ENCODE measurements at places on chromosomes 2 and 18. TPM values are rescaled to one million over a fixed set of nuclear protein-coding genes. Genes with fewer than 3 reads are reported as not detected.
A peak's percentile ranks its signal among the peaks of the same experiment; 100 is the strongest.

The ZAP70 gene
- 7.3 TPM for polyA plus RNA-seq

The SOWAHC gene
- 18.0 TPM for polyA plus RNA-seq

The RNF125 gene
- 3.2 TPM for polyA plus RNA-seq

The HJURP gene
- polyA plus RNA-seq = 20.2 TPM

The SLC5A7 gene
- polyA plus RNA-seq = not detected

The TYMS gene
- polyA plus RNA-seq = 68.4 TPM

The CIDEA gene
- 3.0 TPM for polyA plus RNA-seq

GRCh38 chr2:112548980-112549379, 6.7 kb downstream of the POLR1B start:
- H3K27ac ChIP-seq = no peak overlapping the region
- no peaks in the 10 kb centered on the region for H3K27me3 ChIP-seq
- H3K4me3 ChIP-seq = no peak overlapping the region
- DNase-seq = no peak

- no peak for DNase-seq
- peaks cover under 1% of the 10 kb centered on the region for H3K27me3 ChIP-seq
- no peak within 1 kb of the TSS for H3K27ac ChIP-seq
- H3K36me3 ChIP-seq = no peaks in the 10 kb centered on the region
These were observed at the start of gene GPR55 for GRCh38 chr2:230924470-230925341. Gene GPR55 (minus strand): TSS chr2:230925242. CDS start chr2:230910962, 14,280 bp downstream.

- H3K4me1 ChIP-seq = no peaks in the 10 kb centered on the region
- H3K36me3 ChIP-seq = no peaks in the 10 kb centered on the region
- DNase-seq = no peak
- H3K4me3 ChIP-seq = no peak overlapping the region
- H3K27ac ChIP-seq = no peak overlapping the region
These were observed 68.2 kb downstream of the CCBE1 start for GRCh38 chr18:59628995-59629394.

GRCh38 chr2:238790126-238790832, 57.6 kb upstream of the TWIST2 start:
- no peaks in the 10 kb centered on the region for H3K4me1 ChIP-seq
- no peak overlapping the region for H3K4me3 ChIP-seq
- no peak overlapping the region for H3K27ac ChIP-seq
- no peak for DNase-seq
- peaks cover 3% of the 10 kb centered on the region for H3K27me3 ChIP-seq
- H3K36me3 ChIP-seq = no peaks in the 10 kb centered on the region

GRCh38 chr2:171402906-171403580, 30.7 kb downstream of the METTL8 start:
- no peak for DNase-seq
- peaks cover 9% of the 10 kb centered on the region for H3K36me3 ChIP-seq
- H3K27me3 ChIP-seq = no peaks in the 10 kb centered on the region
- no peak overlapping the region for H3K4me3 ChIP-seq

DNA sequence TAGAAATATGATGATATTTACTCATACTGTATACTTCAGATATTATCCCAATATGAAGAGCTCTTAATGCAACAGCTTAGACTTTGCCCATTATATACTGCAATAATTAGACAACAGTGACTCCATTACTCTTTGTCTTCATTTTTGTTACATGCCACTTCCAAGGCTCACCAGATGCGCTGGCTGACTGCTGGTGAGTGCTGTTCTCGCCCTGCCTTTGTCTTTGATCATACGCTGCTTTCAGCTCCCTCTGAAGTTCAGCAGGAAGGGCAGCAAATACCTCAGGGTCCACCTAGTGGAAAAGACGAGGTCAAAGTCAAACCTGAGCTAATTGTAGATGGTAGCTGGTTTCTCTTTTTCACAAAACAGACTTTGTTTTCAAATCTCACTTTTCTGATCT, 66.3 kb downstream of the EIF5B start:
- H3K27me3 ChIP-seq = no peaks in the 10 kb centered on the region
- H3K4me3 ChIP-seq = no peak overlapping the region
- H3K4me1 ChIP-seq = peaks cover 3% of the 10 kb centered on the region
- no peak overlapping the region for H3K27ac ChIP-seq
- no peak for DNase-seq

DNA sequence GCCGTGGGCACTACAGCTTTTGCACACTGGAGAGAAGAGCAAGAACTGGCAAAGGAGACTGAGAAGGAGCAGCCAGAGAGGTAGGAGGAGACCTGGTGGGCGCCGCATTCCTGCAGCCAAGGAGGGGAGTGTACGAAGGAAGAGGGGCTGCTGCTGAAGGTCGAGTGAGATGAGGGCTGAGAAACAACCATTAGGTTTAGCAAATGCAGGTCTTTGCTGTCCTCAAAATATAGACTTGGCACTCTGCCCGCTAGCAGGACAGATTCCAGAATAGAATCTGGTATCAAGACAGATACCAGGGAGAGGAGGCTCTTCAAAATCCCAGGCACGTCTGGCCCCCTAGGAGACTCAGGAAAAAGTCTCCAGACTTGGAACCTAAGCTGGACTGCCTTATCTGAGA, 83.0 kb downstream of the TGOLN2 start:
- H3K4me1 ChIP-seq = peaks cover 15% of the 10 kb centered on the region
- H3K27ac ChIP-seq = no peak overlapping the region
- H3K36me3 ChIP-seq = no peaks in the 10 kb centered on the region
- H3K27me3 ChIP-seq = no peaks in the 10 kb centered on the region
- no peak for DNase-seq

DNA sequence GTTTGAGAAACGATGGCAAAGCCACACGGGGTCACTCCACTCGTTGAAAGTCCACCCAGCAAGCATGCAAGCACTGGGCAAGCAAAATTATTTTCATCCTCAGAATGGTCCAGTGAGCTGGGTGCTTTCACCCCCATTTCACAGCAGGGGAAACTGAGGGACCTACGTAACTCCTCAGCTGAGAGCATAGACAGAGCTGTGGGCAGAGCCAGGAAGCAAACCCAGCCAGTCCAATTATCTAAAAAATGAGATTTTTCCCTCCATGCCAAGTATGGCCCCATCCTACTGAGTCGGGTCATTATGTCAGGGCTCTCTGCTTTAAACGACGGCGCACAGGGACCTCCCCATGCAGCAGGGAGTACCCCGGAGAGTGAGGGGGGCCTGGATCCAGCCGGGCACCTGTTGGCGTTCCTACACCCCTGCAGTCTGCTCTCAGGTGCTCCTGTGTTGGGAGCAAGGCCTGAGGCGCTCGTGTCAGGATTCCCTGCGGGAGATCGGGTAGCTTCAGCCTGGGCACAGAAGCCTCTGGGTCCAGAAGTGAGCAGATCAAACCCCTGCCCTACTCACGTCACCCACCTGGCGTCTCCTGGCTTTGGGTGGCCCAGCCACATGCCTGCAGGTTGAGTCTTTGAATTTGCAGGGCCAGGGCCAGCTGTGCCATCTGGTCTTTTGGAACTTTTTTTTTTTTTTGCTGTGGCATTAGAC, 17.3 kb downstream of the TWIST2 start:
- peaks cover 28% of the 10 kb centered on the region for H3K4me1 ChIP-seq
- no peaks in the 10 kb centered on the region for H3K36me3 ChIP-seq
- no peak for DNase-seq
- no peak overlapping the region for H3K4me3 ChIP-seq
- H3K27ac ChIP-seq = peak overlapping the region; percentile 48
- H3K27me3 ChIP-seq = no peaks in the 10 kb centered on the region

GRCh38 chr2:102126660-102127059, 15.9 kb upstream of the IL1R1 start:
- no peaks in the 10 kb centered on the region for H3K36me3 ChIP-seq
- H3K4me1 ChIP-seq = peaks cover 17% of the 10 kb centered on the region
- no peaks in the 10 kb centered on the region for H3K27me3 ChIP-seq
- DNase-seq = no peak
- no peak overlapping the region for H3K27ac ChIP-seq

DNA sequence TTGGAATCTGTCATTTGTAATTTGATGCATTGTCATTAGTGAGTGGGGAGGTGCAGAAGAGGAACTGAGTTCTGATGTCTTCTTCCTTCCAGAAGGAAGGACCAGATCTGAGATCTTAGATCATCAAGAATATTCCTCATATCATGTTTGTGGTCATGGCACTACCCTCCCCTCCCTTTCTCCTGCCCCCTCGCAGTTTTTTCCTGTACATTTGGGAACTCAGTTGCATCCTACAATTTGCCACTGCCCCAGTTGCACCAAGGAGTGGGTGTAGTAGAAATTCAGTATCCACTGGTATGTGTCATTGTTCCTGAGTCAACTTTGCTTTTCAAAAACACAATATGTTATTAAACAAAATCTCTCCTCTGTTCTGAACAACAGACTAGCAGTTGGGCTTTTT, 26.6 kb upstream of the ACVR1 start:
- no peak overlapping the region for H3K4me3 ChIP-seq
- H3K27me3 ChIP-seq = no peaks in the 10 kb centered on the region
- no peaks in the 10 kb centered on the region for H3K4me1 ChIP-seq
- H3K27ac ChIP-seq = no peak overlapping the region
- DNase-seq = no peak

DNA sequence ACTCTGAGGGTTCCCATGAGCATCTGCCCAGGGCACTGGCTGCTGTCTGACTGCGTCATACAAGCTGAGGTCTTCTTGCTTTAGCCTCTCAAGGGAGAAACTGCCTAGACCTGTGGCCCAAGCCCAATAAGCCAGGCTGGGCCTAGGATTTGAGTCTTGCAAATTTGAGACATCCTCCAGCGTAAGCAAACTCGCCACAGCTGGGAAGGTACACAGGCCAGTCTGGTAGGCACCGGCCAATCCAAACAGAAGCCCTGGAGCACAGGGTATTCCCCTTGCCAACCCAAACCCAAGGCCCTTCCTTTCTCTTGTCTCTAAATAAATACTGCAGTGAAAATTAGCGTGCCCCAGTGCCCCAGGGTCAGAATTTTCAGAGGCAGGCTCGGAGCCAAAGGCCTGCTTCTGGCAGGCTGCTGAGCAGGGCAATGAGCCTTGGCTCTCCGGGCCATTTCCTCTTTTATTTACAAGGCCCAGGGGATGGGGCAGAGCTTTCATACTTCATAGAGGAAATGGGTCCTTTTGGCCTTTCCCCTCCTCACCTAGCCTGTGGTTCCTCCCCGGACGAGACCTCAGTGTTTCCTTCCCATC, 33.3 kb downstream of the POLR1A start:
- no peaks in the 10 kb centered on the region for H3K4me1 ChIP-seq
- H3K4me3 ChIP-seq = no peak overlapping the region
- no peak for DNase-seq
- H3K36me3 ChIP-seq = peaks cover 52% of the 10 kb centered on the region
- H3K27ac ChIP-seq = no peak overlapping the region
- no peaks in the 10 kb centered on the region for H3K27me3 ChIP-seq

DNA sequence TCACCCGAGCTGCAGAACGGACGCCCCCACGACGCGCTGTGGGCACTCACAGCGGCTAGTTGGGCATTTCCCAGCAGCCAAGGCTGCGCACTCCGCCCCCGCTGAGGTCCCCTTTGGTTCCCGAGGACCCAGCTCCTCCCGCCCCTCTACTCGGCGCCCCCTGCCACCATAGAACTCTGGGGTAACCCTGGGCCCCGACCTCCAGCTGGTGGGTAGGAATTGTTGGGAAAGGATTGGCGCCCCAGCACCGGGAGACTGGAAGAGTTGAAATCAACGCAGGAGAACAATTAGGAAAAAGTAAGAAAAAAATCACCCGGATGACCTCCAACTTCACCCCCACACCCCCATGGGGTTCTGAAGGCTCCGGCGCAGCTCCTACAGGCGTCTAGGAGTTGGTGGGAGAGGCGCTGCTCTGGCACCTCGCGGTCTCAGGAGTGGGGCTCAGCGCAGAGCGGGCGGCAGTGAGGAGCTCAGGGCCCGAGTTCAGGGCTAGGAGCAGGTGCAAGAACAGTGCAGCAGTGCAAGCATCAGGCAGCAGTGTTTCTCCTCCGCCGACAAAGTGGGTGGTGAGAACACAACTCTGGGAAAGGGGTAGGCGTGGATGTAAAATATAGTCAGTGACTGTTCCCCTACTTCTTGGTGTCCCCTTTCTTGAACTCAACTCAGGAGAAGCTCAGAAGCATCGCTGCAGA, 14.0 kb downstream of the POU3F3 start:
- H3K27ac ChIP-seq = no peak overlapping the region
- H3K27me3 ChIP-seq = peaks cover 98% of the 10 kb centered on the region
- no peak overlapping the region for H3K4me3 ChIP-seq
- DNase-seq = no peak
- H3K4me1 ChIP-seq = no peaks in the 10 kb centered on the region

GRCh38 chr2:219515874-219516629, 1.8 kb downstream of the ASIC4 start:
- no peak overlapping the region for H3K4me3 ChIP-seq
- no peak for DNase-seq

DNA sequence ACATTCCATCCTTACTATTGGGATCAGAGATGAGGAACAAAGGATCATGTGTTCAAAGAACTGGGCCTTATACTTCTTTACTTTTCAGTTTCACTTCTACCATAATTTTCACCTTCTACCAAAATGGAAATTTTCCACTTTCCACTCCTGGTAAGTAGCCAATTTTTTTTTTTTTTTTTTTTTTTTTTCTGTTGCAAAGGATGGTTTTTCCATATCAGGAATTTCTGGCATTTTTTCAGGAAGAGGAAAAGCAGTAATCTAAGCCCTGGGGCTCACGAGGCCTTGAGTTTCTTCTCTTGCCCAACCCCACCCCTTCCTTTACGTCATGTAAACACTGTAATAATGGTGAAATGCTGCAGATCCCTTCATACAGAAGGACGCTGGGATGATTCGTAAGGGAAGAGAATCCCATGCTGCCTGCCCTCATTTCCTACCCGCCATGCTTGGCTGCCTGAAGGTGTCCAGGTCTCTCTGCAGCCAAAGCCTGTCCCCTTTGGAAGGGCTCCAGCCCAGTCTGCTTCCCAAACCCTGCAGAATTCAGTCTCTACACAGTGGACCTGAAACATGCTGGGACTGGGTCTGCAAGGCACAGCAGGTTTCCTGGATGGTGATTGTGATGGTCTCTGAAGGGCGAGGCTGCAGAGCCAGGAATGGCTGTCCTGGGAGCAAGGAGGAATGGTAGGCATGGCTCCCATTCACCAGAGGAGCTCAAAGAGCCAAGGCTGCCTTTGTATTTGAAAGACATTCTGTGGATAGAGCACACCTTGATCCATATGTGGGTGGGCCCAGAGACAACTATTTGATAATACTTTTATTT, 57.0 kb downstream of the EFR3B start:
- no peak overlapping the region for H3K4me3 ChIP-seq
- H3K27ac ChIP-seq = no peak overlapping the region
- no peaks in the 10 kb centered on the region for H3K36me3 ChIP-seq
- H3K27me3 ChIP-seq = peaks cover 2% of the 10 kb centered on the region

Data from keratinocyte (primary cell).